ENCODE measurements at places on chromosomes 5 and 9.
A peak's percentile ranks its signal among the peaks of the same experiment; 100 is the strongest.

GRCh38 chr9:113465599-113466140, 2.1 kb downstream of the RGS3 start:
- DNase-seq: peak; percentile 18

DNA sequence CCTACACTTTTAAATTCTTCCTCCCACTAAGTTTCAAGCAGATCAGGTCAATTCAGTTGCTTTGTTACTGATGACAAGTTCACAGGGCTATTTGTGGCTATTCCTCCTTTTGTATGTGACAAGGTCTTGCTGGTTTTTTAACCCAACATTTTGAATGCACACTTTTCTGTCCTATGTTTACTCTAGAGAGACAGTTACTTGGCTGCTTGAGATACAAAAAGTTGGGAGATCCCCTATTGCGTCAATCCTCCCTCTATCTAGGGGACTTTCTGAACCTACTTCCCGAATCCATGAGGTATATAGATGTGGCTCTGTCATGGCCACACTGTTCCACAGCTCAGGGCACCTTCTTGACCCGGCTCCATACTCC, 386.7 kb downstream of the NTRK2 start:
- DNase-seq: no peak

DNA sequence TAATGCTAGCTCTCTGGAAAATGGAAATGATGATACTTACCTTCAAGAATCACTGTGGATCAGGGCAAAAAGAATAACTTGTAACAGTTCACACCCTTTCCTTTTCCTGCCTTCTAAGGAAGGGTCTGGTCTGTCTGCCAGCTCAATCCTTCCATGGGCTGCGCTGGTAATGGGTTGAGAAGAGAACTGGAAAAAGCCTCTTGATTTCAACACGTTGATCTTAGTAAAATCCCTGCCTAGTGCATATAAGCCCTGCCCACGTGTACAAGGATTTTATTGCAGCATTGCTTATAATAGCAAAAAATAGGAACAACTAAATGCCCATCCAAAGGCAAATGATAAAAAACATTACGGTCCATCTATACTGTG, 20.5 kb downstream of the C1QTNF2 start:
- DNase-seq: no peak

DNA sequence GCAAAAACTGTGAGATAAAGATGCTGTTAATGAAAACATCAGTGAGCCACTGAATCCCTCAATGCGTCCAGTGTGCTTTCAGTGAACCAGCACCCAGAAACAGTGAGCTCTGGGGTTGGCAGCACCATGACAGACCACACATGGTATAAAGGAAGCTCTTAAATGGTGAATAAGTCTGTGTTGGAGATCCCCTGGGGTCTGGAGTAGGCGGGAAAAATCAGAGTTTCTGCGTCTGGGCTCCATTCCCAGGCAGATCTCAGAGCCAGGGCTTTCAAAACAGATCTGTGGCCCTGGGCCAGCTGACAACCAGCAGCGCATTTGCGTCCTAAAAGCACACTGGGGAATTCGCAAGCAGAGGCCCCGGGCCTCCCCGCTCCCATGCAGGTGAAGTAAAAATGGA, 233.5 kb downstream of the FRMD3 start:
- peak; percentile 61 for DNase-seq

- DNase-seq: no peak
These were observed 945 bp downstream of the ANKDD1B start for GRCh38 chr5:75612226-75612569.
